Endothelial cell of umbilical vein (primary cell): ENCODE measurements at places on chromosomes 11 and 22. TPM values are rescaled to one million over a fixed set of nuclear protein-coding genes. Genes with fewer than 3 reads are reported as not detected.

Gene KCTD14
- 0.57 and 0.64 TPM in 2 replicates for polyA plus RNA-seq

DNA sequence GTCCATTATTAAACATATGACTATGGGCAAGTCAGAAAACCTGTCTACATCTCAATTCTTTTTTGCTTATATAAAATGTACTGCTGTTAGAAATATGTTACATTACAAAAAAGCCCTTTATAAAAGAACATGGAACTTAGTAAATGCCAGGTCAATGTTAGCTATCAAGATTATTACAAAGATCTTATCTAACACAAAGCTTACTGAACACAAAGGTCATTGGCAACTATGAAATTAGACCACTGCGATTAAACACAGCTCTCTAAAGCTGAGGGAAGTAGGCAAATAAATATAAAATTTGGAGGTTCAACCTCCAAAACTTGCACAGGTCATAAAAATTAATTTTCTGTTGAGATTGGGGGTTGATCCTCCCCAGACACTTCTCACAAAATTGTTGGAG, 692.8 kb upstream of the CCDC90B start:
- DNase-seq: no peak

DNA sequence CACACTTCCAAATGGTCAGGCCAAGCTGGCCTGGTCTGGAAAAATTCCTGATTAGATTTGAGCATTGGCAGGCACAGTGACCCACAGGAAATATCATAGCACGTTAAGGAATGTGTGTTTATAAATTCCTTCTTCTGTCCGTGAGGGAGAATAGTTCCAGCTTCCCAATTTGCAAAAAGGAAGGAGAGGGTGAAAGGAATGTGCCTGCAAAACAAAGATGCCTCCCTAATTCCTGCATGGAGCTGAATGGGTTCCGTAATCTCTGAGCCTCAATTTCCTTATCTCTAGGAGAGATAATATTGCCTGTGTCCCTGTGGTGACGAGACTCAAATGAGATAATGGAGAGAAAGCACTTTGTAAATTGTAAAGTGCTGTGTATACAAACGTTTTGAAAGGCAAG, 105.1 kb downstream of the FEZ1 start:
- peak; percentile 79 for DNase-seq

Gene NRGN
- polyA plus RNA-seq: 29.1 and 31.5 TPM in 2 replicates

GRCh38 chr22:48498526-48499331, 1328.9 kb downstream of the BRD1 start:
- no peak for DNase-seq

DNA sequence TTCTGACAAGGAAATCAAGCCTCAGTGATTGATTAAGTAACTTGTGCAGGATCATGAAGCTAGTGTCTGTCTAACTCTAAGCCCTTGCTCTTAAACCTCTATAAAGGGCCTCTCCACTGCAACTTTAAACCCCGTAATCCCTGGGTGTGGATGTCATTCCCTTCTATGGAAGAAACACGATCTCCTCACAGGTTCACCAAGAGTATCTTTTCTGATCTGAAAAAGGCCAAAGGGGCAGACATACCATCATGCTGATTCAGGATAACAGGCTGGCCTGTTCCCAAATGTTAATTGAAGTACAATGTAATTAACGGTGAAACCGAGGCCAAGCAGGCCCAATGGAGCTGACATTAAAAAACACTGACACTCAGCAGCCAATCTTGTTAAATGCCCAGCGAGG, 17.1 kb downstream of the TTC12 start:
- no peak for DNase-seq

Gene SEPTIN5
- 35.8 and 37.8 TPM in 2 replicates for polyA plus RNA-seq

DNA sequence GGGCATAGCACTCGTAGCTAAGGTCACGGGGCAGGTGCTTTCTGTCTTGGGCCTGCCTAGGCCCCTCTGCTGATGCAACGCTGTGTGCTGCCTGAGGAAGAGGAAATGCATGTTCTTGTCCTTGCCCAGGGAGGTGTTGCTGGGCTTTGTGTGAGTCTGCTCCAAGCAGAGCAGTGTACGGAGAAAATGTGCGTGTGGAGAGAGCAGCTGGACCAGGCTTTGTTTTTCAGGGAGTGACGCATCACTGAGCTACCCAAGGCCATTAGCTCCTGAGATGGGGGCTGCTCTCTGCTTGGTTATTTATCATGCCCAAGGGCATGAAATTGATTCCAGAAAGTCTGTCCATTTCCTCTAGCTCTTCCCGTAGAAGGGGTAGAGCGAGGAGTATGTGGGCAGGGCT, 82.9 kb upstream of the THY1 start:
- no peak for DNase-seq

Gene MED15
- polyA plus RNA-seq: 68.1 and 85.1 TPM in 2 replicates

DNA sequence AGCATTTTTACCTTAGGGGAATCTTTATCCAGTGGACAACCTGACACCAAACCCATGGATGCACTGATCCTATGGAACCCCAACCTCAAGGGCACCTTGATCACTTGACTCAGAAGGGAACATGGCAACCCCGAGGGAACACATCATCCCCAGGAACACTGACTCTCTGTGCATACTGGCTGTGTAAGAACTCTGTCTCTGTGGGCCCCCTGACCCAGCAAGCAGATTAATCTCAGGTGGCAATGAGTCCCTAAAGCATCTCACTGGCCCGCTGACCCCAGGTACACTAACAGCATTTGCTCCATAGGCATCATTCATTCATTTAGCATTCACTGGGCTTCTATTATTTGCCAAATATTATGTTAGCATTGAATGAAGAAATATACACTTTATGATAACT, 16.9 kb downstream of the EIF3F start:
- DNase-seq: no peak

GRCh38 chr11:67301951-67302516, 1.3 kb upstream of the SSH3 start:
- no peak for DNase-seq

Gene HEPHL1
- not detected in 2 replicates for polyA plus RNA-seq
